ENCODE measurements at places on chromosomes 7 and 10.

GRCh38 chr10:113463777-113464176 lies 89.1 kb upstream of the HABP2 start:
- no peak for DNase-seq

- no peak for DNase-seq
These were observed 445.8 kb downstream of the PLXNA4 start for GRCh38 chr7:132130497-132130896.

GRCh38 chr7:7989616-7990440 lies 21.2 kb downstream of the GLCCI1 start:
- DNase-seq = no peak

GRCh38 chr7:117427258-117427701 lies at the start of gene ASZ1:
TSS of gene ASZ1 (minus strand) at chr7:117427493. CDS start at chr7:117427460, 33 bp downstream.
- no peak for DNase-seq

DNA sequence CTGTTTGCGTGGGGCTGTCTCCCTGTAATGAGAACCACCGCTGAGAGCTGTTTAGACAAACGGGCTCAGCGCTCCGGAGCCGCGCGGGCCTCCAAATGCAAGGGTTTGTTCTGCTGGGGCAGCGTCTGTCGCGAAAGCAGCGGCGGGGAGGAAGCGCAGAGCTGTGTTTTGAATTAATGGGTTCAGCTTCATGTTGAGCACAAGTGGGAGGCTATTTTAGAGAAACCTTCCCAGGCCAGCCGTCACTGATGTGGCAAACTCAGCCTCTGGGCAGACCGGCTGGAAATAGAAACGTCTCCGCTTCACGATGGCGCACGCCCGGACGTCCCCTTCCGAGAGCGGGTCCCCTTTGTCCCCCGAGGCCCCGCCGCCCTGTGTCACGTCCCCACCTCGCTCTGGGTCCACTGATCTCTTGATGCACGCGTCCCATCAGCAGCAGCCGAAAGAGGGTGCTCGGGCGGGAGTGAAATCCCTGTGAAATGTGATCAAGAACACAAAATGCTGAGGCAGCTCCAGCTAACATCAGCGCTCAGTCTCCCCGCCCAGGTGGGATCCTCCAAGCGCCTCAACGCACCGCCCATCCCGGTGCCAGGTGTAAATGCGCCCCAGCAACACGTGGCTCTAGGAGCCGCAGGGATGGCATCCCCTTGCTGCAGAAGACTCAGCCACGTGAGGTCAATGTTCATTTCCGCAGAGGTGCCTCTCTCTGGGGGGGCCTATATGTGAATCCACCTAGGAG lies 44.9 kb downstream of the BAMBI start:
- peak; percentile 62 for DNase-seq

GRCh38 chr7:128425850-128426249 lies 16.1 kb upstream of the IMPDH1 start:
- peak; percentile 62 for DNase-seq

GRCh38 chr10:63703740-63704345 lies 182.6 kb downstream of the REEP3 start:
- DNase-seq = no peak

- no peak for DNase-seq
These were observed 275.2 kb downstream of the AUTS2 start for GRCh38 chr7:69873512-69873911.

DNA sequence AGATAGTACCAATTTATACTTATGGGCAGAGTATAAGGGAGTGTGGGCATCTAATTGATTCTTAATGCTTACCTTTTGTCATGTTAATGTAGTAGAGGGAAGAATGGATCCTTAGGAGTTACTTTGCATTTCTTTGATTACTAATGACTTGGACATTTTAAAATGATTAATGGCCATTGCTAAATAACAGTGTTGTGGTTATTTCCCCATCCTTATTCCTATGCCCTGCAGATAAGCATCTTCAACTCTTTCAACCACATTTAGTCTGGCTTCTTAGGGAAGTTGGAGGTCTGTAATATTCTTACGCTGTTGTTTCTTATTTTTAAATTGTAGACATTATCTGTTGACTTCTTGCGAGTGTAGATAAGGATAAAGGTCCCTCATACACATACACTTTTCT lies 37.2 kb downstream of the KAT6B start:
- no peak for DNase-seq

DNA sequence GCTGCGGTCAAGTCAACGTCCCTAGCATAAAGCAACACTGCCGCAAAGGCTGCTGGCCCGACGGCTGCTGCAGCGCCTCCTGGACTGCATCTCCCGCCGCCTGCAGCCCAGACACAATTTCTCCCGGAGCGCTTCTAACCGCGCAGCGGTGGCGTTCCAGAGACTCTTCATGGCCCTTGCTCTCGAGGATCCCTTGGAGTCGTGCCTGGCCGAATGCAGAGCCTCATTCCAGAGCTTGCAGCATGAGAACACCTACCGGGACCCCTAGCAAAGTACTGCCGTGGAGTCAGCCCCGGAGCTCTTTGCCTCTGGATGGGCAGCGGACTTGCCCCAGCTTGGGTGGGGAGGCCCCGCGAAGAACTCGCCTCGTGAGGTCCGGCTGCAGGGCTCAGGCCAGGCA lies 79.7 kb upstream of the ZNF32 start:
- no peak for DNase-seq

DNA sequence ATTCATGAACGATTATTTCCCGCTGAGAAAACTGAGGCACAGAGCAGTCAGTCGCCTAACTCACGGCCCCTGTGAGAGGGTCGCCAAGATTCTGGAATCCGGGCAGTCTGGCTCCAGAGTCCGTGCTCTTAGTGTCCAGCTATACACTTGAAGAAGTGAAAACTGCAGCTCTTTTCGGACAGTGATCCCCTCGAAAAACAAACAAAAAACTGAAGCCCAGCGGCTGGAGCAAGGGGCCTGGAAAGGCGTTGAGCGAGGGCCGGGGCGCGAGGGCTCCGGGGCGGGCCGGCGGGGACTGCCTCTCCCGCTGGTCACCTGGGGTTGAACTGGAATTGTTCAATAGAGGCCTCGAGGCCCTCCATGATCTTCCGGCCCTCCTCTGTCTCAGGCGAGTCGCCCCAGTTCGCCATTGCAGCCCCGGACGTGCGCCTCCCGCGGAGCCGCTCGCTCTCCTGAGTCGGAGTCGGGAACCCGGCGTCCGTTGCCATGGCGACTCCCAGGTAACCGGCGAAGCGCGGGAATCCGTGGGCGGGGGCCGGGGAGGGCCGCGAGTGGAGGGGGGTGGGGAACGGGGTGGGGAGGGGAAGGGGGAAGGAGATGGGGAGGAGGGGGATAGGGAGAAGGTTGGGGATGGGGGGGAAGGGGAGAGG lies 881 bp downstream of the C10orf67 start:
- peak; percentile 75 for DNase-seq

DNA sequence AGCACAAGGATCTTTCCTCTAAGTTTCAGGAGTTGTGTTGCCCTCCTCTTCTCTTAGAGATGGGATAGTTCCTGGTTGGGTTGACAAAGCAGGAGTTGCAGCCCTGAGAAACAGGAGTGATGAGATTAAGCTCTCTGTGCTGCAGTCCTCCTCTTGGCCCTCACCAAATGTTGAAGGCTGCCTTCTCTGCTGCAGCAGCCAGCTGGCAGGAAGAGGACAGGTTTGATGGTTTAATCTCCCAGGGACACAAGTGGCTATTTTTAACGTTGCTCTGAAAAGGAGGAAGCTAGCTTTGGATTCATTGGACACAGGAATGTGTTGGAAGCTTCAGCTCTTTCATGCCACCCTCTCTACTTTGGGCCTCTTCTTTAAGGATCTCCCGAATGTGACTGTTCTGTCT lies 9.4 kb downstream of the STRIP2 start:
- no peak for DNase-seq

DNA sequence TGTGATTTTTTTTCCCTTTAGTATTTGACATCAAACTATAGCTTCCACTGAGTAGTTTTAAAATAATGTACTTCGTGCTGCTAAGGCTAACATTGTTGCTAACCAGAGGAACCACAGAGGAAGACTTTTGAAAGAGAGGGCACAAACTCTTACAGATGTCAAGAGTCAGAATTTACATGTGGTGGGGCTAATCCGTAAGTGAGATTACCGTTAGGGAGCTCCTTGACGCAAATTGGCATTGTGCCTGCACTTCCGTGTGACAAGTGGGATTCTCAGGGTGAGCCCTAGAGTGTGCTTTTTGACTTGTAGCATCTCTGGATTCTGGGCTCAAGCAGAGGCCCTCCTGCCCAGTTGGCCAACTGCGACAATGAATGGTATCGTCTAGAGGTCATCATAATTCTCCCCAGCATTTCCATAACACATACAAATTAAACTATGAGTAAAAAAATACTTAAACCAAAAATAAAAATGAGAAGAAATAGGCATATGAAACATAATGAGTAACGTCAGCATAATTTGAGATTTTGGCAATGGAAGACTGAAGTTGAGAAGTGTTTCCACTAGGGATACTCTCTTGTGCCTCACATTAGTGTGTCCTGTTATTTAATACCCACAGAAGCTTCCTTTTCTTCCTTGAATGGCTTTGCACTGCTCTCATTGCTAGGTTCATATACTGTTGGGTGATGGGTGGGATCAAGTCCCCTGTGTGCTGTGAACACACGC lies 164.0 kb downstream of the SDK1 start:
- DNase-seq = no peak

GRCh38 chr10:103333934-103334520 lies 16.9 kb downstream of the PCGF6 start:
- DNase-seq = no peak

DNA sequence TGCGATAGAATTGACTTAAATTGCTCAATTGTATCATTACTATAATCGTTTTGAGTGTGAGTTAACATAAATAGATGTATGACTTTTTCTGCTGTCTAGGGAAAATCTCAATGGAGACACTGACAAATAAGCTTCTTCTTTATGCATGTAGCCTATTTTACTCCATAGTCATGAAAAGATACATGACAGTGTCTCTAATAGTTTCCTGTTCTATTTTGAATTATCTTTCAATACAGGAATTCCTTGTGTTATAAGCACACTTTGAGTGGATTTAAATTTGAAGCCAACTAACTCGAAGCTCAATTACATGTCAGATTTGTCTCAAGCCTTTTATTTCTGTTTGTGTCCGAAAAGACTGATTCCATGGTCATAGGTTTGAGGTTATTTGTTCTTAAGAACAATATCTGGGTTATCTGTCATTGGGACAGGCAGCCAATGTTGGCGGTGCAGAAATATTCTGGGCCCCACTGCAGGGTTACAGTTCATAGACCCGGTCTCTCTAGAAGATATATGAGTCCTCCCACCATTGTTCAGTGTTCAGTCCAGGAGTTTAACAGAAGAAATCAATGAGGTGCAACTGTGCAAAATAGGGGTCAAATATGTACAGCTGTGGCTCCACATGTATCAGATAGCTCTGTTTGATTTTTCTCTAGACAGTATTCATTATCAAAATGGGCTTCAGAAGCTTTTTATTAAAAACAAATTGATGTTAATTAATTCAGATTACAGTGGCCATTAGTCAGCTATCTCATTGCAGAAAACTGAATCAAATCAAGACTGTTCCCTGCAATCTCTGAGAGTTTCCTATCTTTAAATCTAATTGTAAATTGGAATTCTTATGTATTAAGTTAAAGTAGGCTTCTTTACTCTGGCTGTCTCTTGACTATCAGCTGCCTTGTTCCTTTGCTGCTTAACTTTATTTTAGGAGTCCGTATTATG lies 1238.8 kb downstream of the NXPH1 start:
- no peak for DNase-seq

DNA sequence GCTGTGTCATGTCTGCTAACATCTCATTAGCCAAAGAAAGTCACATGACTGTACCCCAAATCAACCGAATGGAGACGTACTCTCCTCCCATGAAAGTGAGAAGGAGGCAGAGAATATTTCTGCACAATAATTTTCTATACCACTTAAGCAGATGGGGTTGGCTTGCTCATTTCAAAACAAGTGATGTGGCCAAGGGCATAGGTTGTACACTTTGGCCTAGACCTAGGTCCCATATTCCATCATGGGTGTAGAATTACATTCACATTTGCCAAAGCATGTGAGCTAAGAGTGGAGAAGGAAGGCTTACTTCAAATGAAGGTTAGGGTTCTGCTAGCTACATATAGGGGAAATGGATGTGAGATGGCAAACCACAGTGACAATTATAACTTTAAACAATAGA lies 83.0 kb downstream of the ZNF365 start:
- DNase-seq = no peak

DNA sequence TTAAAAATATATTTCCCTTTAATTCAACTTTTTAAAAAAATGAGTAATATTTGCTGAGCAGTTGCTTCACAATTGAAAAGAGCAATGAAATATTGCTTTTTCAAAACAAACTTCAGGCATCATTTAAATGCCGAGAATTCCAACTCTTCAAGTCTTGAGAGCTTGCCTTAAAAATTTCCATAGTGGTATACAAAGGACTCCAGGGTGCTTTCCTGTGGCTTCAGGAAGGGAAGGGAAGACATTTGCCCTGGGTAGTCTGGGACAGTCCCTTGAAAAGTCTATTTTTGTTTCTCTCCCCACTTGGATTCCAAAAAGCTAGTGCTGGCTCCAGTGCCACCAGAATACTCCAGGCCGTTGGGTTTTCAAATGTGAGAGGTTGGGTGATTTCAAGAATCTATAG lies 71.7 kb downstream of the HYCC1 start:
- DNase-seq = no peak

GRCh38 chr10:130364631-130365411 lies 228.6 kb downstream of the GLRX3 start:
- DNase-seq = no peak

- DNase-seq = no peak
These were observed 34.5 kb downstream of the PAPSS2 start for GRCh38 chr10:87694011-87694794.

- no peak for DNase-seq
These were observed 75.8 kb downstream of the MPLKIP start for GRCh38 chr7:40058636-40059035.

- DNase-seq = no peak
These were observed 11.8 kb upstream of the RRP12 start for GRCh38 chr10:97412891-97413304.

DNA sequence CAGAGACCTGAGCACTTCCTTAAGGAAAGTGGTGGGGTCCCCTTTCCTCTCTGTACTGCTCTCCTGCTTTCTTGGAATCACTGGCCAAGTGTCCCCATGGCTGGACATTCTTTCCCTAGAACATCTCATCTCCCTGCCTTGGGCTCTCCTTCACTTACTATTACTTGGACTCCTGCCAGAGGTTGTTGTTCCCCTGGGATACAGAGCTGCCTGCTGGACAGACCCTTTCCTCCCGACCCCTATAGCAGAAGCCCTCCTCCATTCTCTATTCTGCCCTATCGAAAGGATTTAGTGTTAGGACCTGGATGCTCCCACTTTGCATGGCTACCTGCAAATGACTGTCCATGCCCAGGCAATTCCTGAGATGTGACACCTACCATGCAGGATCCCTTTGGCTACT lies 164.3 kb upstream of the PODXL start:
- no peak for DNase-seq

DNA sequence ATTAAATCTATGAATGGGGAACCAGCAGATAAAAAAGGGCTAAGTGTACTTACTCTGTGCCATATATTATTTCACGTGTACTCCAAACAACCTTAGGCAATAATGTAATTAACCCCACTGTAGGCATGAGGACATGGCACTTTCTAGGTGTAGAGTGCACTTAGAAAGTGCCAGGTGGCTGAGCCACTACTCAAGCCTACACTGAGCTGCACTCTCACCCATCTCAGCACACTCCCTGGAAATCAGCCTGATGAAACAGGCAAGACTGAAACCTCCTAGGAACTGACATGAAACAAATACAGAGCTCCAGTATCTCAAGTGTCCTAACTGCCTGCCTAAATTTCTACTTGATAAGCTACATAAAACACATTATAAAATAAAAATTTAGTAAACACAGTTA lies 147.4 kb downstream of the KMT2E start:
- no peak for DNase-seq

GRCh38 chr10:104307576-104308438 lies 30.5 kb downstream of the ITPRIP start:
- DNase-seq = no peak
